Activated naive CD4-positive, alpha-beta T cell treated with anti-CD3 and anti-CD28 coated beads for 36 hours (primary cell): ENCODE measurements at places on chromosomes 3 and 15. TPM values are rescaled to one million over a fixed set of nuclear protein-coding genes. Genes with fewer than 3 reads are reported as not detected.

DNA sequence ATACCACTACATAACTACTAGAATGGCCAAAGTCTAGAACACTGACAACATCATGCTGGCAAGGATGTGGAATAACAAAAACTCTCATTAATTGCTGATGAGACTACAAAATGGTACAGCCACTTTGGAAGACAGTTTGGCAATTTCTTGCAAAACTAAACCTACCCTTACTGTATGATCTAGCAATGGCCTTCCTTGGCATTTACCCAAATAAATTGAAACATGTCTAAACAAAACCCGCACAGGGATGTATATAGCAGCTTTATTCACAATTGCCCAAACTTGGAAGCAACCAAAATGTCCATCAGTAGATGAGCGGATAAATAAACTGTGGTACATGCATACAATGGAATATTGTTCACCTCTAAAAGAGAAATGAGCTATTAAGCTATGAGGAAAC, 87.9 kb upstream of the SLC24A5 start:
- no peak overlapping the region for H3K27ac ChIP-seq
- no peak overlapping the region for H3K4me3 ChIP-seq
- no peak for DNase-seq
- H3K4me1 ChIP-seq = no peaks in the 10 kb centered on the region

IGF2BP2 gene
- total RNA-seq = 0.44 TPM

- no peak overlapping the region for H3K4me3 ChIP-seq
- H3K27ac ChIP-seq = no peak overlapping the region
- peaks cover 61% of the 10 kb centered on the region for H3K4me1 ChIP-seq
- DNase-seq = no peak
- H3K27me3 ChIP-seq = peaks cover 4% of the 10 kb centered on the region
These were observed 283.2 kb upstream of the STT3B start for GRCh38 chr3:31249545-31249944.

DNA sequence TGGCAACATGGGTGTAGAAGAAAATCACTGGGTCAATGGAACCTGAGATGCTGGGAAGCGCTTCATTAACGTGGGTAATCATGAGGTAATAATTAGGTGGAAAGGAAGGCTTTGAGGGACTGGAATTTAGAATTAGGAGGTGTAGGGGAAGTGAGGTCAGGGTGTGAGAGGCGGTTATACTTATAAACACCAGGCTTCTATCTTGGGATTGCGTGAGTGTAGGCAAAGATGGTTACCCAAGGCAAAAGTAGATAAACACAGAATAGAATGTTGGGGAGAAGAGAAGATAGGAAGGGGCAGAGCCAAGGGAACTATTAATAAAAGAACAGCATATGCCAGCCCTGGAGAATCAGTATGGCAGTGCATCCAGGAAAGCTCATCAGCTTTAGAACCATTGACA, 3.3 kb upstream of the AQP9 start:
- no peak overlapping the region for H3K4me3 ChIP-seq
- no peak for DNase-seq
- no peaks in the 10 kb centered on the region for H3K27me3 ChIP-seq
- H3K36me3 ChIP-seq = no peaks in the 10 kb centered on the region
- H3K4me1 ChIP-seq = no peaks in the 10 kb centered on the region
